ENCODE measurements at places on chromosomes 1 and 21.

DNA sequence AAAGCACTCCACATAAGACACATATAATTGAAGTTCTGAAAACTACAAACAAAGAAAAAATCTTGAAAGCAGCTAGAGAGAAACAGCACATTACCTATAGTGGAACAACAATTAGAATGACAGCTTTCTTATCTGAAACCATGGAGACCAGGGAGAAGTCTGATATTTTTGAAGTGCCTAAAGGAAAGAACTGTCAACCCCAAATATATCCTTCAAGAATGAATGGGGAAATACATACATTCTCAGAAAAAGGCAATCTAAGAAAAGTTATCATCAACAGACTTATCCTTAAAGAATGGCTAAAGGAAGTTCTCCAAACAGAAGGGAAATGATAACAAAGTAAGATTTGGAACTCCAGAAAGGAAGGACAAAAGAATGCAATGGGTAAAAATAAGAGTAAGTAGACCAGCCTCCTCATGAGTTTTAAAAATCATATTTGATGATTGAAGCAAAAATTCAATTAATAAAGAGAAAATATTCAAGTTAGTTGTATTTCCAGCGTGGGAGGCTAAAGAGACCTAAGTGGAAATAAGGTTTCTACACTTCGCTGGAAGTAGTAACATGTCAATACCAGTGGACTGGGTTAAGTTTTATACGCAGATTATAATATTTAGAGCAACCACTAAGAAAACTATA is 170.8 kb upstream of the SAMSN1 start:
- no peak for DNase-seq

DNA sequence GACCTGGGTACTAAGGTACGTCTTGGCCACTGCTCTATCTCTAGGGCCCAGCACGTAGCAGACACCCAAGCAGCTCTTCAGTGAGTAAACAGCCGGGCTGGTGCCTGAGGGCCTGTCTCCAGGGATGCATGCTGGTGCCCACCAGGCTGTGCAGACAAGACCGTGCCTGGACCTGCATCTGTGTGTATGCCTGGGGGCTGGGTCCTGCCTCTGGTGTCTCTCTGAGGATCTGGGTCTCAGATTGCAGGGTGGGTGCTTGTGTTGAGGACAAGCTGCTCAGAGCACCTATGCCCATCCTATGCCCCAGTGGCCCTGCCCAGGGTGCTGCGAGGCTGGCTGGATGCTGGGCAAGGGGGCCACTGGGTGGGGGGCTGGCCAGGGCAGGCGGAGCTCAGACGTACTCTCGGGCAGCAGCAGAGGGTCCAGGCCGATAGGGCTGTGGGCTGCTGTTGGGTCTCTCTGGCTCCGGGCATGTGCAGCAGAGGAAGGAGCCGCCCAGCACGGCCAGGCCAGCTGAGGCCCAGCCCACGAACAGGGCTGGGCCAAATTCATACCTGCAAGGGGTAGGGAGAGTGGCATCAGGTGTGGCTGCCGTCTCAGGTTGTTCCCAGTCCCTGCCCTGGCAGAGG is 4.4 kb downstream of the CLDN19 start:
- no peak for DNase-seq

- no peak for DNase-seq
These were observed 105.1 kb downstream of the ITSN1 start for GRCh38 chr21:33747420-33747819.

DNA sequence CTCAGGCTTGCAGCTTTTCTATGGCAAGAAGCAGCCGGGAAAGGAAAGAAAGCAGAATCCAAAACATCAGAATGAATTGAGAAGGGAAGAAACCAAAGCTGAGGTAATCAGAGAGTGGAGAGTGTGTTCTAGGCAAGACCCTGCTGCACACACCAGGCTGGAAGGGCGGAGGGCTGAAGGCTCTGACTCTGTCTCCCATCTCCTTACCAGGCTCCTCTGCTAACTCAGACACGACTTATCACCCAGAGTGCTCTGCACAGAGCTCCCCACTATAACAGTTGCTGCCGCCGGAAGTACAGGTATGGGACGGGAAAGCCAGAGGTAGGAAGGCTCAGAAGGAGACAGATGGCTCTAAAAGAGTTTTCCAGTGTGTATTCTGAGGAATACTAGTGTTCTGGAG is 1.2 kb downstream of the SCNM1 start:
- DNase-seq: no peak

GRCh38 chr1:60762911-60763310 is 319.4 kb upstream of the NFIA start:
- DNase-seq: no peak

DNA sequence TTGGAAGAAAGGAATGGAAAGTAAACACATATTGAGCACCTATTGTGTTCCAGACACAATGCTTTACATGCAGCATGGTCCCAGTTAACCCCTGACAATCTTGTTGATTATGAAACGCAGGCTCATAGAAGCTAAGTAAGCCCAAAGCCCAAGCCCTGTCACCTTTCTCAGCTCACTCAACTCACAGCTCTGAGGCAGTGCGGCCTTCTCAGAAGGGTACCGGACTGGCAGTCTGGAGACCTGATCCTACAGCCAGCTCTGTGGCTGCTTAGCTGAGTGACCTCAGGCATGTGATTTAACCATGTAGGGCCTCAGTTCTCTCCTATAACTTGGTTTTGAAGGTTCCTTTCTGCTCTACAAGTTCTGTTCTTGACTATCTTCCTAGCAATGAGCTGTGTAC is 464 bp upstream of the RNASEL start:
- no peak for DNase-seq

GRCh38 chr1:30414086-30414850 is 309.1 kb downstream of the MATN1 start:
- DNase-seq: no peak

- no peak for DNase-seq
These were observed 76.5 kb downstream of the ACTL8 start for GRCh38 chr1:17831597-17831996.

GRCh38 chr1:201560328-201561194 is 21.6 kb downstream of the NAV1 start:
- no peak for DNase-seq

- DNase-seq: no peak
These were observed 13.9 kb downstream of the PLA2G2F start for GRCh38 chr1:20153000-20153418.

Data from activated naive CD8-positive, alpha-beta T cell treated with anti-CD3 and anti-CD28 coated beads, Interleukin-2, amount 50 U/mL, for 24 hours (primary cell).